ENCODE measurements at places on chromosomes 5 and 9. TPM values are rescaled to one million over a fixed set of nuclear protein-coding genes. Genes with fewer than 3 reads are reported as not detected.

DNA sequence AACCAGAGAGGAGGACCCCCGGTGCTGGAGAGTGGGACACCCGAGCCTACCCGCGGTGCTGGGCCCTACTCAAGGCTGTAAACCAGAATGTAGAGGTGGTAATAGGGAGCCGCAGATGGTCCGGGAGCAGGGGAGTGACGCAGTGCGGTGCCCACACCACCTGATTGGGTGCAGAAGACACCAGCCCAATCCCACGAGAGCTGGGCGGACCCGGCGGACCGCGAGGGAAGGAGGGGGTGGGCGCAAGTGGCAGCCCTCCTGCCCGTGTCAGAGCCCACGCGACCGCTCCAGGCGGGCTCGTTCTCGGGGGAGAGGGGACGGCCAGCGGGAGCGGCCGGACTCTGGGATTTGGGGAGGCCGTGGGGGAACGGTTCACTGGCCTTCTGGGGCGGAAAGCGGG is 71.2 kb downstream of the C9orf50 start:
- DNase-seq: no peak

- no peak for DNase-seq
Measured at GRCh38 chr5:116492016-116492623, 82.5 kb downstream of the SEMA6A start.

FOXD4L4 gene
- 1.1 TPM for total RNA-seq

DNA sequence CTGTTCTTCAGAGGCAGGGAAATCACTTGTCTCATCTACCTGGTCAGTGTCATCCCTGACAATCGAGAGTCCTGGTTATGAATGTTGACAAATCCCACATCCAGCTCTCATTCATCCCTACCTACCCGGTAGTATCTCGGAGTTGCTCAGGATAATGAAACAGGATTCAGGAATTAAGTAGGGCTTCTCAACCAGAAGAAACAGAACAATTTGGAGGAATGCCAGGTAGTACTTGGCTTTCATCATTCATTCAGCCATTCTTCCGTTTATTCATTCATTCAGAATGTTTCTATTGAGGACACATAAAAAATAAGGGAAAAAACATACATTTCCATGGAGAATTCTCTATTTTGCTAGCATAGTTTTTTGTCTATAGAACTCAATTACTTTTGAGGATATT is 195.0 kb downstream of the ARHGEF28 start:
- no peak for DNase-seq

DNA sequence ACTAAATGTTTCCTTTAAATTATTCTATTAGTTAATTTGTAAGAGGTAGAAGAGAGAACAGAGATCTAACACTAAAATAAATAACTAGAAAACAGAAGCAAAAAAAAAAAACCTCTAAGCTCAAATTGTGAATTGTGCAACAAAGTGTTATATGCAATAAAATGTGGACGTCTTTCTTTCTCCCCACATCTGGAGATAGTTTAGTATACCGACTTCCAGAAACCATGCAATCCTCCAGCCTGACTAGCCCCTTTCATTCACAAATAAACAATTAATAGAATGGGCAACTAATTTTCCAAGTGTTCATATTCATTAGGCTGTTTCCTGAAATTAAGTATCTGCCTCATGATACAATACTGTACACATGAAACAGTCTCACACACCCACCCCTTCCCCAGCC is 258.5 kb downstream of the BNC2 start:
- DNase-seq: no peak

- no peak for DNase-seq
Measured at GRCh38 chr5:59923465-59923864, 29.9 kb upstream of the PDE4D start.

DNA sequence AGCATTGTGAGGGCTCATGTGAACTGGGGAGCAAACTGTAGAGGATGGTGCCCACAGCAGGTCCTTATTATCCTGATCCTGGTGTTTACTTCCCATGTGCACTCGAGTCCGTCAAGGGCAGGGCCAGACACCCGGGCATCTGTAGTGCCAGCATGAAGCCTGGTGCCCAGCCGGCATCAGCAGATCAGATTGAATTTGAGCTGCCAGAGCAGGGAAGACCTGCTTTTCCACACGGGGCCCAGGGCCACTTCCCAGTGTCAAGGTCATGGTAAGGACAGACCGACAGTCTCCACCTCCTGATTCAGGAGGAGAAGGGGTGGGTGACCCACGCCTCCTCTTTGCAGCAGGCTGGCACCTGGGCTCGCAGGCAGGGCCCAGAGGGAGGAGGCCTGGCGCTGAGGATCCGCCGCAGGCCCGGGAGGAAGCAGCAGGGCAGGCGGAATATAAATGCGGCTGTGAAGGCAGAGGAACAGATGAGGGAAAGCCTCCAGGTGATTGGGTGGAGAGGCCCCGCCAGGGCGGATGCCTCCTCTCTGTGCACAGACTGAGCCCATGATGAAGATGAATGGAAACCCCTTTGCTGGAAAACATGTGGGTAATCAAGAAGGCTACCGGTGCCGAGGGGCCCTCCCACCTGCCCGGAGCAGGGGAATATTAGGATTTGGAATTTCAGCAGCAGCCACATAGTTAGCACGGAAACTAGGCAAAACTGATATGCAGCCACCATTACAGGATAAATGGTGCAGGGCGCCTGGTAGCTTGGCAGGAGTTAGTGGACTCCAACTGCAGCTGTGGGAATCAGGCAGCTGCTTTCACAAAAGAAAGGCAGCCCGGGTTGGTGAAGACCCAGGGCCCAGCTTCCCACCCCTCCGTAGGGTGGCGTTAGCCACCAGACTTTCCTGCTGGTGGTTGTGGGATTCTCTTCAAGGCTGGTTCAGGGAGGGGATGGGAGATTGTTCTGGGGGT is 114.9 kb downstream of the GAPVD1 start:
- no peak for DNase-seq

DNA sequence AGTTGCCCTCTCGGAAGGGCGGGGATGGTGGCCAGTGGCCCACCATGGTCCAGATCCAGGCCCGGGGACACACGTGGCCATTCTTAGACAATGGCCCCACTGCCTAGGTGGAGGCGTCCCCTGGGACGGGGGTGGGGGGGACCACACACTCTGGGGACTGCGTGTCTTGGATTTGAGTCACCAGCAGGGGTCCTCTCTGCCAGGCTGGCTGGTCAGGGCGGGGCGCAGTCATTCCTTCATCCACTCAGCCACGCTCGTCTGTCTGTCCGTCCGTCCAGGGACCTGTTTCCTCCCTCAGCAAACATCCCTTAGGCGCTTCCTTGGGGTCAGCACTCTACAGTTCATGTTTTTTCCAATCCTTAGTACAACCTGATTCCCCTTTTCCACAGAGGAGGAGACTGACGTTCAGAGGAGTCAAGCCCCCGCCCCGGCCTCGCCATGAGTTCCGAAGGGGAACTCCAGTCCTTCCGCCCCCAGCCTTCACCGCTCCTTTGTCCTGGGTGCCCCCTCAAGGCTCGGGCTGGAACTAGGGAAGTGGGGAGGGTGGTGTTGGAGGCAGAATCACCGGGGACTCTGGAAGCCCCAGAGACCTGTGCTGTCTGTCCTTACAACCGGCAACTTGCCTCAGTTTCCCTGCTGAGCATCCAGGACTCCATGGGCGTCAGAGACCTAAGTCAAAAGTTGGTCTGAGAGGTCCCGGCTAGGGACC is 276.6 kb upstream of the MVB12B start:
- DNase-seq: no peak

PCDHGB7 gene
- total RNA-seq: 6.3 TPM

Data from esophagus squamous epithelium (tissue), 5 donors.